Cardiac fibroblast (primary cell): ENCODE measurements at places on chromosomes 3 and 15.

- no peak for DNase-seq
These were observed 636.0 kb upstream of the TBL1XR1 start for GRCh38 chr3:177833332-177833731.

- DNase-seq: no peak
These were observed 21.9 kb downstream of the KY start for GRCh38 chr3:134628884-134629283.

DNA sequence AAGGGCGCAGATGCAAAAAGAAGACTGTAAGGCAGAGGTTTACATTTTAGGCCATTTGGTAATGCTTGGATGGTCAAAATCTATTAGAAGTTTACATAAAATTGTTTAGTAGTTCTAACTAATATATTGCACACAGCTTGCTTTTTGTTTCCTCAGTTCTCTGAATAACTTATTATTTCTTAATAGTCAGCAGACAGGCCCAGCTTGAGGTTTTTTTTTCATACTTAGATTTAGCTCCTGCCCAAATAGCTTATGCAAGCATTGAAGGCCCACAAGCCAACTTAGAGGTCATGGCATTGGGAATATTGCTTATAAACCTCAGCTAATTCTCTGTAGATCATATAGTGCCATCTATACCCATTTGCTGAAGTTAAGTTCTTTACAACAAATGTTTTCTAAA, 172.5 kb downstream of the RAP2B start:
- no peak for DNase-seq

DNA sequence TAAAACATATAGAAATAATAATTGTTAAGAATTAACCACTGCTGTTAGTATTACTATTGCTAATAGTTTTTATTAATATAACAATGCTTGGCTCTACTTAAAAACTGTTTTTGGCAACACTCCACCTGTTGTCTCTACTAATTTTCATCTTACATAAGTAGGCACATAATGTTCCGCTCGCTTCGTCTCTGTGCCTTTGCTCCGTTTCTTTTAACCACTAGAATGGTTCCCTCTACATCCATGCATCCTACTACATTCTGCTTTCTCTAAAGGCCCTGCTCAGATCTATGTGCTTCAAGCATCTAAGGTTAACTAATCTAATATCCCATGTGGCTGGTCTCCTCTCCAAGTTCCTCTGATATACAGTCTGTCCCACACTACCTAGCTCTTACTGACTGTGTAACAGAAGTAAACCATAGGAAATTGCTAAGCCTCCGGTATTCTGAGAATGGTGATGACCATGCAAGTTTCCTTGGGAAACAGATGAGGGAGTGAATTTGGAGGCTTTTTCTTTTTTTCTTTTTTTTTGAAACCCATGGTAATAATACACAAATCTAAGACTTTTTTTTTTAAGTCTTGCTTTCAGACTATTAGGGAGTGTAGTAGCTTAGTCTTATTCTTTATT, 138.3 kb downstream of the P3H2 start:
- DNase-seq: peak; percentile 56

DNA sequence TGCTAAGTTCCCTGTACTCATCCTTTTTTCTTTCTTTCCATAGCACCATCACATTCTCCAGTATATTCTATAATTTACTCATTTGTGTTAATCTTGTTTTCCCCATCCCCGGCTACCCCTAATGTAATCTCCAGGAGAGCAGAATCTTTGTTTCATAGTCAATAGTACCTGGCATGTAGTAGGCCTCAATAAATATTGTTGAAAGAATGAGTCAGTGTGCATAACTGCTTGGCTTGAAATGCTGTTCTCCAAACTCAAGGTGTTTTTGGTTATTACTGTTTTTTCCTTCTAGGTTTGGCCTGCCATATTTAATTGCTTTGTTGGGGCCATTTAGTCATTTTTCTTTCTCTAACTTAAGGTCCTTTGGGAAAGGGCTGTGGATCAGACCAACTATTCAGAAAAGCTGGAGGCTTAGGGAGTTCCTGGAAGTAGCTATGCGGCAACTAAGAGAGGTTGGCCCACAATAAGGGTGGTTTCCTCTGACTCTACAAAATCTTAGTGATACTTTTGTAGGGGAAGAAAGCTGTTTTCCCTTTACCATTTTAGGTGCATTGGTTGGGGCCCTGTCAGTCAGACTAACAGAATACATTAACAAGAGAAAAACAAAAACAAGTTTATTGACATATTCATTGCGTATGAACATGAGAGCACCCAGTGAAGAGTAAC, 28.4 kb downstream of the KAT2B start:
- DNase-seq: no peak

GRCh38 chr3:94076055-94076454, 13.2 kb downstream of the NSUN3 start:
- no peak for DNase-seq

DNA sequence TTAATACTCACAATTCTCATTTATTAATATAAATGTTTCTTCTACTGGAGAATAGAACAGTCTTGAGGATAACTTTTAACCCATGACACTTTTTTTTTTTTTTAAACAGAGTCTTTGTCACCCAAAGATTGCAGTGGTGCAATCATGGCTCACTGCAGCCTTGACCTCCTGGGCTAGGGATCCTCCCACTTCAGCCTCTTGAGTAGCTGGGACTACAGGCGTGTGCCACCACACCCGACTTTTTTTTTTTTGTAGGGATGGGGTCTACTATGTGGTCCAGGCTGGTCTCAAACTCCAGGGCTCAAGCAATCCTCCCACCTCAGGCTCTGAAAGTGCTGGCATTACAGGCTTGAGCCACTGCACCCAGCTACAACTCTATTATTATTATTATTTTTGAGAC, 34.5 kb downstream of the PIK3CB start:
- DNase-seq: no peak

DNA sequence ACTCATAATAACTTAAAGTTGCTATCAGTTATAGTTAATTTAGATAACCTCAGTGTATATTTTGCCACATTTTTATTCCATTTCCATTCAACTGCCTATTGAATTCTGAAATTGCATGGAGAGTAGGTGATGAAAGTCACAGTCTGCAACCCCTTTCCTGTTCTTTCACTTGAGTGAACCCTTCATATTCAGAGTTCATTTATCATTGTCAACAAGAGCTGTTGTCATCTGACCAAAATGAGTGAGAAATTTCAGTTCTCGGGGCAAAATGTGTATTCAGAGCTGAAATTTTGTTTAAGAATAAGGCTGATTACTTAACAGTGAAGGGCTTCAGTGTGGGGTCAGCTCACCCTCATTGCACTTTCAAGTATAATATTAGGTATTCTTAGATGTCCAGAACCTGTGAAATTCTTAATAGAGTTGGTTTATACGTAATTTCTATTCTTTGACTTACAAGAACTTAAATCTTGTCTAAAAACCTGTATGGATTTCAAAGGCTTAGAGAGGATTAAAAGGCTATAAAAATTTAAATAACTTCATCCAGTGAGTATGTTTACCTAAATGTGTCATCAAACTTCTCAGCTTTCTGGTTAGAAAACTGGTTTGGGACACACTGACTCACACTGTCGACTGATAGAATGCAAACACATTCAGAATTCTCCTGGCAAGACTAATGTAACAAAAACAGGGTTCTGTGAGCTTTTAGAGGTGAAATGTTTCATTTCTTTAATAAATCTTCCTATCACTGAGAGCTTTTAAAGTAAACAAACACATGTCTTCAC, 92.2 kb downstream of the CMSS1 start:
- no peak for DNase-seq

GRCh38 chr3:85560088-85560785, 601.4 kb downstream of the CADM2 start:
- peak; percentile 42 for DNase-seq
